Brain microvascular endothelial cell (primary cell): ENCODE measurements at places on chromosomes 4 and X.

GRCh38 chrX:68633981-68634380 is 13.5 kb upstream of the STARD8 start:
- no peak for DNase-seq

DNA sequence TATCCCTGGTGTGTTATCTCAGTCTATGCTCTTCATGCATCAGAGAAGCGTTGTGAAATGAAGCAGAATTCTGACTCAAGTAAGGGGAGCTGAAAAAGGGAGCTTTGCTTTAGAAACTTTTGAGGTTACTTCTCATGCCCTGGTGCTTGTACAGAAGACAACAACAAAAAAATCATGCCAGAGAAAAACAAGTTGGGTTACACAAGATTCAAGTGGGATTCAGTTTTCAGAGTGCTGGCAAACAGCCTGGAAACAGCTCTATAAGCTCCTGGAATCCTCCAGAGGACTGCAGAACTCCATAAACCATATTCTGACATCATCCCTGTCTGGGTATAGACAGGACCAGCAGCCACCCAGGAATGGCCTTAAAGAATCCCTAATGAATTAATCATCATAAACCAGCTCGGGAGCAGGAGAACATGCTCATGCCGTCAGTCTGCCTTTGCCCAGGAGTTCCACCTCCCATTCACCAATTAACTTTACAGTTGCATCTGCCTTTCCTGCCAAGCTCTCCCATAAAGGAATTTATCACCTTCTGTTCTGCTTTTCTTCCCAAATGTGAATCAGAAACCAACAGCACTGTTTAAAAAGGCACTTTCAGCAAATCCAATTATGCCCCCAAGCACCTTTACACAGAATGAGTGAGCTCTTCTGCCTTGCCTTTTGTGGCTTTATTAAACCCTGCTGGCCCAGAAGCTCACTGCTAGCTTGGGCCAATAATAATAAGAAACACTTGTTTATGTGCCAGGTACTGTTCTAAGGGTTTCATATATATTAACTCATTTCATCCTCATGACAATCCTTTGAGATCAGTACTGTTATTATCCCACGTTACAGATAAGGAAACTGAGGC is 54.5 kb upstream of the FBXW7 start:
- DNase-seq = peak; percentile 93

GRCh38 chrX:112359906-112360305 is 277.3 kb upstream of the TRPC5 start:
- no peak for DNase-seq

- DNase-seq = no peak
Measured at GRCh38 chr4:89117115-89117514, 5.8 kb downstream of the TIGD2 start.

GRCh38 chr4:156497486-156497885 is 474.1 kb downstream of the PDGFC start:
- DNase-seq = no peak

DNA sequence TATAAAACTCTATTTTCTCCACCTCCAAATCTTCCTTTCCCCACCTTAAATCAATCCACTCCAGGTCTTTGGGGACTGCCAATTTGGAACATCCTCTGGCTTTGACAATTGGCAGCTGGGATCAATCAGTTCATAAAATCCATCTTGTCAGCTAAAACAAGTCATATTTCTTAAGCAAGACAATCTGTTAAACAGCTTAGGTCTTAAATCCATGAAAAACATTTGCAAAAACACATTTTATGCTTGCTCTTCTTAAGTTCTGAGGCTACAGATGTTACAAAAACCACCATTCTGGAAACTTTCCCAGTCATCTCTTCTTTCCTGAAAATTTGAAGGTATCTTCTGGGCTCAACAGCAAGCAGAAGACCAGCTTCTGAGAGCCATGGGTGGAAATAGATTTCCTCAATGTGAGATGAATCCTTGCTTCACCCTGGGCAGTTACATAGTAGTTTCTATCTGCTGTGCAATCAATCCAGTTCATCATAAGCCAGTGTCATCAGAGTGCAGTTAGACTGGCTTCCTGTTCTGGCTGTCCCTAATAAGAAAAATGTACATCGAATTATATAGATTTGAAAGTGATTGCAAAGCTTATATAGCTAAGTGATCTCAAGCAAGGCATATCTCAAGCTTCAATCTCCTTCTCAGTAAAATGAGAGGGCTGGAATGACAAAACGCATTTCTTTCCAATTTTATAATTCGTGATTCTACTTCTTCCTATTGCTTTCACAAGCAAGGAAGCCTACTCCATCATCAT is 402.7 kb upstream of the INTU start:
- DNase-seq = no peak

- DNase-seq = no peak
Measured at GRCh38 chr4:6444582-6444981, 27.8 kb downstream of the PPP2R2C start.

DNA sequence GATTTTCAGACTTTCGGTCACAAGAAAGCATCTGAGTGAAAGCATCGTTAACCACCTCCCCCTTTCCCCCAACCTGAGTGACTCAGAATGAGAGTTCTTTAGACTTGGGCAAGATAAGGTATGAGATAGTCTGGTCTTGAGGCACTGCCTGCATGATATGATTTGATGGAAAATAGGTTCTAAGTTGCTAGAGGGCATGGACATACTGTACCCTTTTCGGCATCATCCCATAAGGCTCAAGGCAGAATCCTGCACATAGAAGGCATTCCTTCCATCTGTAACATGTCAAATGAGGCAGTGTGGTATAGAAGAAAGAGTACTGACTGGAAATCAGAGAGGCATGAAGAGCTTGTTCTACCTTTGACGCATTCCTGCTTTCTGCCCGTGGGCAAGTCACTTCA is 16.8 kb upstream of the AMOT start:
- DNase-seq = no peak

GRCh38 chr4:183256343-183256742 is 63.7 kb downstream of the CLDN22 start:
- no peak for DNase-seq

DNA sequence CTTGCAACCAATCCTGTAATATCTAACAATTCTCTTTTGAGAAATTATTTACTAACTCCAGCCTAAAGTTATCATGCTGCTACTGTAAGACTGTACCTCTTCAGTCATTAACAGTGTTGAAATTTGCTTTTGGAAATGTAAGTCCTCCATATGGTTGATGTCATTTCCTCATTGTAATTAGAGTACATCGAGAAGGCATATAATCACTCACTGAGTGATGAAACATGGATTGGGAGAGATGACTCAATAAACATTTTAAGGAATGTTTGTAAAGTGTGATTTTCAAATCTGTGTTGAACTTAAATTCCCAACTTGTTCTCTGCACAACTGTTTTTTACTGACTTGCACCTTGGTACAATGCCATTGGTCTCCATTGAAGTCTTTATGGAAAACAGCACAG is 61.2 kb downstream of the HMGB2 start:
- DNase-seq = no peak

DNA sequence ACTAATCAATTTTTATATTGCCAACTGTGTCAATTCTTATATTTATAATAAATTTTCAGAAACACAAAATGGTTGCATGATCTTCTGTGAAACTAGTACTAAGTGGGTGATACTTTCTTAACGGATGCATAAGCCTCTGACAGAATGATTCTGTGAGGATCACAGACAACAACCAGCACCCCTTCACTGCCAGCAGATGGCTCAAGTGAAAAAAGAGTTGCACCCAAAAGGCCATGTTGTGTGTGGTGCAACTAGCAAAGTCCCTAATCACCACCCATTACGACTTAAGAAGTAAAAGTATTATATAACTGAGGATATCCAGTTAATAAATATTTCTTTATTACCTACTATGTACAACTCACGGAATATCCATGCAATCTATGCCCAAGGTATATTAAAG is 334.0 kb downstream of the PCDH19 start:
- no peak for DNase-seq

DNA sequence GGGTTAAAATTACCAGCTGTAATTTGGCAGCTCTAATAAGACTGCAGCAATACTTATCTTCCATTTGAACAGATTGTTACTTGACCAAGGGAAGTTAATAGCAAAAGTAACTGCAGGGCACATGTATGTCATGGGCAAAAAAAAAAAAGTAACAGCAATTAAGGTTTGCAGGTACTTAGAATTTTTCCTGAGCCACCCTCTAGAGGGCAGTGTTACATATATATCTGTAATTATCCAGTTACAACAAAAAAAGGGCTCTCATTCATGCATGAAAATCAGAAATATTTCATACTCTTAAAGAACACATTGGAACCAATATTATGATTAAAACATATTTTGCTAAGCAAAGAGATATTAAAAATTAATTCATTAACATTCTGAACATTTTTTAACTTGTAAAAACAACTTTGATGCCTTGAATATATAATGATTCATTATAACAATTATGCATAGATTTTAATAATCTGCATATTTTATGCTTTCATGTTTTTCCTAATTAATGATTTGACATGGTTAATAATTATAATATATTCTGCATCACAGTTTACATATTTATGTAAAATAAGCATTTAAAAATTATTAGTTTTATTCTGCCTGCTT is 25.1 kb downstream of the XIAP start:
- DNase-seq = peak; percentile 39

DNA sequence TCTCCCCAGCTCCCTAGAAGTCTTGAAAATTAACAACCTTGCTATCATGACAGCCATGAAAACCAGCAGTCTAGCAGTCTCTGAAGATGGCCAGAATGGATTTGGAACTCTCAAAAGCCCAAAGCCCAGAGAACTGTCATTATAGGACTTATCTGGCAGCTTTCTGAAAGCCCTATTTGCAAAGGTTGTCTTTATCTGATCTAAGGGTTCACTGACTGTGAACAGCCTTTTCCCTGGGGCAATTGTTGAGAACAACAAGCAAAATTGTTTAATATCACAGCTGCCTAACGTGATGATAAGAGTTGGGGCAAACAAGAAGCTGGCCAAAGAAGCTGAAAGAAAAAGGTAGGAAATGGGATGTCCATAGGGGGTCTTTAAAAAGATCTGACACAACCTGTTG is 20.9 kb upstream of the KLHL8 start:
- no peak for DNase-seq

- no peak for DNase-seq
Measured at GRCh38 chr4:112355662-112356061, 58.5 kb downstream of the ALPK1 start.

DNA sequence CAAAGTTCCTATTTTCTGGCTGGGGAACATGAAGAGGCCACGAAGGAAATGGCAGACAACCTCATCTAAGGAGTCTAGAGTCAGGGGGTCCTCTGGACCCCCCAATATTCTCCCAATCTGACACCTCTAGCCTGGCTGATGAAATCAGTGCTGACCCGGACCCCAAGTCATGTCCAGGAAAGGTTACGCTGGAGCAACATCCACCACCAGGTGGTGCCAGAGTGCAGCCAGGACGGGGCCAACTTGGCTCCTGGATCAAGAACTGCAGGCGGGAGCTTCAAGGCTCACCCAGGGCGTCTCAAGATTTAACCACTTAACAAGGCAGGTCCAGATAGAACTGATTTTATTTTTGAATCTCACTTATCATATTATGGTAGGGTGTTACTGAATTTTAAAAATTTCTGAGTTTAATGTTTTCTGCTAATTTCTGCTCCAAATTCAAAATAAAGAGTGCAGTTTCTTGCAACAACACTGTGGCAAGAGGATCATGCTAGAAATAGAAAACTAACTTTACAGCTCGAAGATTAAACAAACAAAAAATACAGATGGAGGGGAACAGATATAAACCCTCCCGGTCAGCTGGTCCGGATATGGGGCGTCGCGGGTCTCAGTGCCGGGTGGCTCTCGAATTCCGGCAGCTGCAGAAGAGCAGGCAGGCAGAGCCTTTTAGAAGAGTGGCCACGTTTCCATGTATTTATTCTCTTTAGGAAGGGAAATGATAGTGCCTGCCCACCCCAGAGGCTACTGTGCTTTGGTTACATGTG is 135.5 kb downstream of the AFAP1 start:
- peak; percentile 72 for DNase-seq

- no peak for DNase-seq
Measured at GRCh38 chrX:39984191-39984956, 113.4 kb downstream of the BCOR start.

GRCh38 chrX:53716328-53717088 is 30.0 kb upstream of the HUWE1 start:
- DNase-seq = no peak

GRCh38 chrX:54230435-54231148 is 47.5 kb upstream of the FAM120C start:
- no peak for DNase-seq

DNA sequence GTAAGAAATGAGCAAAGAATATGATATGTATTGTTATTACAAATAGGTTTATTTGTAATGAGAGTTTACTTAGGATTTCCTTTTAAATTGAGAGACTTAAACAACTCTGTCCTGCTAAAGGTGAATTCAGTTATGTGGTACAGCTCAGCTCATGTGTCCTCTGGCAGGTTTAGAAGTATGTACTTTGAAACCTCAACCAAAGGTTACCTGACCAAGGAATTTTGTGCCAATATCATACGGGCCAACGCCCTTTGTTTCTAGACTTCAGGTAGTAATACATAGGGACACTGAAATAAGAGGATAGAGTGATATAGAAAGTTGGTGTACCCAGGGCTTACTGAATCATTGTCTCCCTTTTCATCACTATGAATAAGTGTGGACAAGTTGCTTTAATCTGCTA is 25.7 kb downstream of the SLAIN2 start:
- no peak for DNase-seq

- DNase-seq = no peak
Measured at GRCh38 chrX:41912923-41913322, 10.4 kb downstream of the CASK start.

DNA sequence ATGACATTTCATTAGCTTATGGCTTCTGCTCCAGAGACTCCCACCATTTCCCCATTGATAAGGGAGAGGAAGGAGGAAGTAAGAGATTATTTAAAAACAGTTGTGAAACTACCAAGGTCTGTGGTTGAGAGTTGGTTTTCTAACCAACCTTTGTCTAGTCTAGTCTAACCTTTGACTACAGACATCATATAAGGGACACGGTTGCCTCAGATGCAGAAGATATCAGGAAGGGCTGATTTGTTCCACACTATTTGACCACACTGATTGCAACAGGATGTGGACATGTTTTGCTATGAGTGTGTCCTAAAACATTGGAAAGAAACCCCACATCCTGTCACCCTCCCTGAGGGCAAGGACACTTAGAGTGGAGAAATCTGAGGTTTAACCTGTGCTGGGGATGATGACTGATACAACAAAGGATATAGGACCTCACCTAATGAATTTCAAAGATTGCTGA is 53.0 kb downstream of the COQ2 start:
- no peak for DNase-seq

DNA sequence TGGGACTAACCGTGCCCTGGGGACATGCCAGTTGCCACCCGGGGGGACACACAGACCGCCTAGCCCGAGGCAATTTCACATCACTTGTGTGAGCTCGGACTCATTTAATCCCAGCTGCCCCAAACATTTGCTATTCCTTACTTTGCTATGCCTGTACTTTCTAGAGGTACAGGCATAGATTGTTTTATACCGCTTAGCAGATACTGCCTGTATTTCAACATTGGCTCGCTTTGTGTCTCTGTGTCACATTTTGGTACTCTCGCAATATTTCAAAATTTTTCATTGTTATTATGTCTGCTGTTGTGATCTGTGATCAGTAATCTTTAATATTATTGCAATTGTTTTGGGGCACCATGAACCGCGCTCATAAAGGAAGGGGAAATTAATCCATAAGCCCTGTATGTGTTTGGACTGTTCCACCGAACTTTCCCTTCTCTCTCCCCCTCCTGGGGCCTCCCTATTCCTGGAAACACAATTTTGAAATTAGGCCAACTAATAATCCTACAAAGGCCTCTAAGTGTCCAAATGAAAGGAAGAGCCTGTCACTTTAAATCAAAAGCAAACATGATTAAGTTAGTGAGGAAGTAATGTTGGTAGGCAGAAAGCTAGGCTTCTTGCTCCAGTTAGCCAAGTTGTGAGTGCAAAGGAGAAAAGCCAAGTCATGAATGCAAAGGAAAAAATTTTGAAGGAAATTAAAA is 568 bp upstream of the CASP6 start:
- DNase-seq = peak; percentile 1
